NCI-H2171 (cell line): ENCODE measurements at places on chromosomes 7 and 10.
A peak's percentile ranks its signal among the peaks of the same experiment; 100 is the strongest.

DNA sequence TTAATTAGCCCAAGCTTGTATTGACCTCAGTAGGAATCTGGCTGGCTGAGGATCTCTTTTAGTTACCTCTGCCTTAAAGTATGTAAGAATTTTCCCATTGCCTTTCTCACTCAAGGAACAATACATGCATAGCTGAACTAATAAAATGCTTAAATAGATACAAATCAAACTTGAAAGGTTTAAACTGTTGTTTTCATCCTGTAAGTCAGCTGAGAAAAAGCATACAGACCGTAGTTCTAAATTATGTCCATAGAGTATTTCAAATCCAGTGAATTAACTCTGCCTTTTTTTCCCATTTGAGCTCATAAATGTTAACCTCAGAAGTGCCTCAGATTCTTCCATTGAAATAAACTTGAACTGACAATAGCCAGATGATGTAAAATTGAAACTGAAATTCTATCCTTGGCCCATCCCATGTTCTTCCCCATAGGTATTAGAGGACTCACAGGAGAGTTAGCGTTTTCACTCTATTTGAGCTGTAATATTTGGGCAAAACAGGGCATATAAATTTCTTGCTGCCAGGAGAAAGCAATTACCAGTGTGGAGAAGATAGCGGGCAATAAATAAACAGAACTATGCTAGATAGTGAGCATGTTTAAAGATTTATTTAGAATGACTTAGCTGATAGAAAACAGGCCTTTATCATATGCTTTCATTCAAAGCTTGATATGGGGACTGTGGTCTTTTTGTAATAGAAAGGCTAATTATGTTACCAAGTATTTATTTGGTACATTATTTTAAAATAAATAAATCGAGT lies 163.7 kb downstream of the WNT2 start:
- DNase-seq, result no peak

DNA sequence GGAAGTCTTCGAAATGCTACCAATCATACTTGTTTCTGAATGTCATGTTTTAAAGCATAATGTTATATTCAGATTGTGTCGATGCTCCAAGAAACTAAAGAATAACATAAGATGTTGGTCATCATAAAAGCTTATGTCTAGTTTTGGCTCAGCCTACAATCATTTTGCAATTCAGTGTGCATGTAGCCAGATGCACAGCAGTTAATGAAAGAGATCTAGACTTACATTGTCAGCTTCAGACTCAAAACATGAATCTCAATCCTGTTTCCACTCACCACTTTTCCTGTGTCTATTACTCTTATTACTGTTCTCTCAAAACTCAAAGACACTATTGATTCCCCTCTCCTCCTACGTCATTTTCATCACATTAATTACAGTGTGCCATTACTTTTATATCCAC lies 21.4 kb downstream of the TMEM196 start:
- no peak for DNase-seq

DNA sequence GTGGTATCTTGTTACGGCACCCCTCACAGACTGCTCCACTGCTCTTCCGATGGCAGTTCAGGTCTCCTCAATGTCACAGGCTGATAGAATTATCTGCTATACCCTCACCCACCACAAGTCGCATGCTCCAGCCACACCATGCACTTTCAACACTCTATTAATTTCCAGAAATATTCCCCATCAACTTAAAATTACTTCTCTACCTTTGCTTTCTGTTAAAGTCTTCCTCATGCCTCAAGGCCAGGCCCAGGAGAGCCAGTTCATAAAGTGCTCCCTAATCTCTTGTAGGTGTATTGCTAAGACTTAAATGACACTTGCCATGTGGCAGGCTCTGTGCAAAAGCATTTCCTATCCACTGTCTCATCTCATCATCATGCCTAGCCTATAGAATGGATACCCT lies 105.9 kb upstream of the ARID5B start:
- DNase-seq, result no peak

DNA sequence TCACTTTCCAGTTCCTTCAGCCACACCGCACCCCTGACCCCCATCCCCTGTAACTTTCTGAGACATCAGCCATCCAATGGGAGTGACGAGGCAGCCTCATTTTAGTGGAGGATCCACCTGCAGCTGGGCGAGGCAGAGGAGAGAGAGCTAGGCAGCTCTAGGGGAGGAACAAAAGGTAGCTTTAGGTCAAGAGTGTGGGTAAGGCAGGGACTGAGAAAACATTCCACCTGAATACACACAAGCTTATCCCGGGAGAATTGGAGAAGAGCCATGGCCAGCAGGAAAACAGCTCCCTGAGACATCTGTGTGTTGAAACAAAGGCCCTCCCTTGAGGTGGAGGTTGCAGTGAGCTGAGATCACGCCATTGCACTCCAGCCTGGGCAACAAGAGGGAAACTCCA lies 6.7 kb upstream of the KLRG2 start:
- peak; percentile 44 for DNase-seq

DNA sequence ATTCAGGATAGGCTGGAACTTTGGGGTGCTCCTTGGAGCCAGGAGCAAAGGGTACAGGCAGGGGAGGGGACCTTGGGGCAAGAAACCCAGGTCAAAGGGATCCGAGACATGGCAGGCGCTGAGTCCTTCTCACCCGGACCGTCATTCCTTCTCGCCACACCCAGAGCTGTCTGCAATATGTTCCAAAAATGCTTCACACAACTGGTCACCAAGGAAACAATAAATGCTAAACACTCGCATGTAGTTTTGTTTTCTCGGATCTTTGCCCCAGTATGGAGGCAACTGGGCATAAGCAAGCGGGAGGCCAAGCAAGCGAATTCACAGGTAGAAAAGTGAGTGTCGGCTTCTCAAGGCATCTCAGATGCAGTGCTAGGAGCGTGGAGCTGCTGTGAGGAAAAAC lies 80.8 kb downstream of the PIP4K2A start:
- no peak for DNase-seq

GRCh38 chr7:47557694-47558670 lies 23.9 kb downstream of the TNS3 start:
- no peak for DNase-seq

DNA sequence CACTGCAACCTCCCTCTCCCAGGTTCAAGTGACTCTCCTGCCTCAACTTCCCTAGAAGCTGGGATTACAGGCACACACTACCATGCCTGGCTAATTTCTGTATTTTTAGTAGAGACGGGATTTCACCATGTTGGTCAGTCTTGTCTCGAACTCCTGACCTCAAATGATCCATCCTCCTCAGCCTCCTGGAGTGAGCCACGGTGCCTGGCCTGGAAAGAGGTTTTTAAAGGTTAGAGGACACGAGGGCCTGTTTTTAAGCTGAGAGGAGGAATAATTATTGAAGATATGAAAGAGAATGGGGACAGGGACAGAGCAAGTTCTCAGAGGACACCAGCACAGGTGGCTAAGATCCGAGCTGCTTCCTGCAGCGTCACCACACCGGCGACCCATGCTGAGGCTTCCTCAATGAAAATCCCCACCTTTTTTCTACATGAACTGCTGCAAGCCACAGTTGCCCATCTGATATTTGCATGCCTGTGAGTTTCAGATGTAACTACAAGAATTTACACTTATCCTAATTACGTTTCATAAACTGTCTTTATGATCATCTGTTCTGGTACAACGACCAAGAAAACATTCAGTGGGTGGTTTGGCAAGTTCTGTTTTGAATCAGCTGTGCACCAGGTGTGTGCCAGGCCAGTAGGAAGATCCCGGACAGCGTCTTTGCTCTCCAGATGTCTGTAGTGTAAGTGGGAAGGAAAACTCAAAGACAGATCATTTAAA lies 76.0 kb downstream of the HIP1 start:
- no peak for DNase-seq

- no peak for DNase-seq
These were observed 31.9 kb downstream of the LCOR start for GRCh38 chr10:96863922-96864543.

DNA sequence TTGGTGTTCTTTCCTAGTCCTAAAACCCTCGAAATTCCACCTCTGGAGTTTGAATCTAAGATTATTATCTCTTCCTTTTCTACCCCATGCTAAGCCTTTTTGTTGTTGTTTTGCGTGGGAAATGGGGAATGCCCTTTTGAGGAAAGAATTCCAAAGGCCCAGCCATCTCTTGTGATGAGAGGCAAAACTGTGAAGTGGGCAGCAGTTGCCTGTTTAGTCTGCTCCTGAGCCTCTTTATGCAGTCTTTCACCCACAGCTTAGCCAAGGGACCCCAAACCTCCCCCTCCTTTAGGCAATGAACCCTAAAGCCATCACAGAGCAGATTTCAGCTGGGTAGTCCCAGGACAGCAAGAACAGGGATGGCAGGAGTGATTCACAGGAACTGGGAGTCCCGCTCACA lies 95.5 kb downstream of the DNMBP start:
- no peak for DNase-seq

GRCh38 chr7:106313966-106314365 lies 29.2 kb upstream of the NAMPT start:
- no peak for DNase-seq

- no peak for DNase-seq
These were observed 160.2 kb downstream of the IPMK start for GRCh38 chr10:58107506-58107905.
